ENCODE measurements at places on chromosomes 2 and 18. TPM values are rescaled to one million over a fixed set of nuclear protein-coding genes. Genes with fewer than 3 reads are reported as not detected.

The THSD7B gene
- 0.14 TPM for total RNA-seq

The SAG gene
- total RNA-seq = not detected

The SOS1 gene
- total RNA-seq = 33.3 TPM

The DRC1 gene
- 0.41 TPM for total RNA-seq

The CEP68 gene
- 6.9 TPM for total RNA-seq

The GPN1 gene
- total RNA-seq = 63.9 TPM

The MAPK4 gene
- not detected for total RNA-seq

The DNER gene
- 1.0 TPM for total RNA-seq

DNA sequence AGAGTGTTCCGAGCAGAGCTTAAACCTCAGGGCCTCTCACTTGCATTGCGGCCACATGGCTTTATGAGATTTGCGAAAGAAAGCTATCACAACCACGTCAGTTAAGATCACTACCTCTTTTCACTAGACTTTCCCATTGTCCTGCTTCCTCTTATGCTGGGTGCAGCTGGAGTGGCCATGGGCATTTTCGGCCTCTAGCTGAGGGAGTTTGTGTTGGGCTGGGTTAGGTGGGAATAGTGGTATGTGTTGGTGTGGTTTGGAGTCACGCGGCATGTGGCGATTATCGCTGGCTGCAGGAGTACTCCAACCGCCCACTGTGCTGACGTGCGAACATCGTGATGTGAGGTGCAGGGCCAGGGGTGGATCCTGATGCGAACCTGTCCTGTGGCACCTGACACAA, 27.1 kb downstream of the RALB start:
- peaks cover 8% of the 10 kb centered on the region for H3K36me3 ChIP-seq
- DNase-seq = no peak
- H3K4me1 ChIP-seq = no peaks in the 10 kb centered on the region
- H3K27me3 ChIP-seq = no peaks in the 10 kb centered on the region
- no peak overlapping the region for H3K4me3 ChIP-seq

- DNase-seq = peak; percentile 66
- no peak overlapping the region for H3K27ac ChIP-seq
- H3K4me1 ChIP-seq = no peaks in the 10 kb centered on the region
- H3K27me3 ChIP-seq = no peaks in the 10 kb centered on the region
- no peak overlapping the region for H3K4me3 ChIP-seq
Observed at GRCh38 chr2:137220438-137220993, 455.2 kb downstream of the THSD7B start.

- no peak for DNase-seq
- H3K27ac ChIP-seq = no peak overlapping the region
- H3K27me3 ChIP-seq = no peaks in the 10 kb centered on the region
- no peaks in the 10 kb centered on the region for H3K4me1 ChIP-seq
- H3K36me3 ChIP-seq = no peaks in the 10 kb centered on the region
- H3K4me3 ChIP-seq = no peak overlapping the region
Observed at GRCh38 chr2:84817239-84817655, 63.6 kb downstream of the TRABD2A start.

- H3K4me1 ChIP-seq = no peaks in the 10 kb centered on the region
- no peak for DNase-seq
- H3K4me3 ChIP-seq = no peak overlapping the region
- peaks cover 46% of the 10 kb centered on the region for H3K36me3 ChIP-seq
- H3K27me3 ChIP-seq = no peaks in the 10 kb centered on the region
- no peak overlapping the region for H3K27ac ChIP-seq
Observed at GRCh38 chr2:54968561-54969218, 81.6 kb downstream of the RTN4 start.

DNA sequence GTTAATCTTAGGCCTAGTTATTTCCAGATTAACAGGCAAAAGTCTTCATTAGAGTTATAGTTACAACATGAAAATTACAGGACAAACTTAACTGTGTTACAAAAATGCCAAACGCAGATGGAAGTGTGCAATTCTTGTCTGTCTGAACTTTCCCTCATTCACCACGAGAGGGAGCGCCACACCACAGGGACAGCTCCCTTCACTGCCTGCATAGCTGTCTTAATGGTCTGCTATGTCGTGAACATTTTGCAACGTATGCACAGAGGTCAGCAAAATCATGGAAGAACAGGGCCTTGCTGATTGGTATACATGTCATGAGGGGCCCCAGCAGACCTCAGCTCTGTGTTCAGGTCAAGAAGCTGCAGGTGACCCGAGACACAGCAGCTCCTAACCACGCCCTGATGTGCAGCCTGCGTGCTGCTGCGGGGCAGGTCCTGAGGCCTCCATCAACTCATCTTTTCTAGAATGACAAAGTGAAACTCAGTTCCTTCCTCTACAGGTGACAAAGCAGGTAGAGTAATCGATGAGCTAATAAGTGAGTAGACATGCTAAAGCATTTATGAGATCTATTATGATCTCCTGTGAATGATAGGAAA, 78.8 kb upstream of the ATP8B1 start:
- H3K4me1 ChIP-seq = no peaks in the 10 kb centered on the region
- H3K36me3 ChIP-seq = no peaks in the 10 kb centered on the region
- peak; percentile 56 for DNase-seq
- no peak overlapping the region for H3K4me3 ChIP-seq

DNA sequence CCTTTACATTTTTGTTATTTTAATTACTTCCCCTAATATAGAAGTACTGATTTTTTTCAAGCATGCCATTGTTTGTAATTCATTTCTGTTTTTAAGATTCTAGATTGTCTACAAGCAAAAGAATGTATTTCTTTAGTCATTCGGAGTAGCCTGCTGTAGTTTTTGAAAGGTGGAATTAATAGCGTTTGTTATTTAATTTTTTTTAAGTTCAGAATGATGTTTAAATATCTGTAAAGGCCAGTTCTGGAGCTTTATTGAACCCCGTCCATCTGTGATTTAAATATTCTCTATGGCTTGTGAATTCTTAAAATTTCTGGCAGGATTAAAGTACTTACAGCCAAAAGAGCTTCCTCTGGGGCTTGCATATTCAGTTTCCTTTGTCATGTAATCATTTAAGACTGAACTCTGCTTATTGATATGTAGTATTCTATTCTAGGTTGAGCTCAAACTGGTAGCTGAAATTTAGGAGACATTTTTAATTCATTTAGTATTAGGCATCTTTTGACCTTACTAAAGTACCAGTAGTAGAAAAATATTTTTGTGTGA, 5.2 kb downstream of the TGIF1 start:
- peak overlapping the region; percentile 99 for H3K27ac ChIP-seq
- H3K4me1 ChIP-seq = peaks cover 50% of the 10 kb centered on the region
- no peaks in the 10 kb centered on the region for H3K27me3 ChIP-seq
- H3K4me3 ChIP-seq = peak overlapping the region; percentile 78
- no peak for DNase-seq
- peaks cover 25% of the 10 kb centered on the region for H3K36me3 ChIP-seq

DNA sequence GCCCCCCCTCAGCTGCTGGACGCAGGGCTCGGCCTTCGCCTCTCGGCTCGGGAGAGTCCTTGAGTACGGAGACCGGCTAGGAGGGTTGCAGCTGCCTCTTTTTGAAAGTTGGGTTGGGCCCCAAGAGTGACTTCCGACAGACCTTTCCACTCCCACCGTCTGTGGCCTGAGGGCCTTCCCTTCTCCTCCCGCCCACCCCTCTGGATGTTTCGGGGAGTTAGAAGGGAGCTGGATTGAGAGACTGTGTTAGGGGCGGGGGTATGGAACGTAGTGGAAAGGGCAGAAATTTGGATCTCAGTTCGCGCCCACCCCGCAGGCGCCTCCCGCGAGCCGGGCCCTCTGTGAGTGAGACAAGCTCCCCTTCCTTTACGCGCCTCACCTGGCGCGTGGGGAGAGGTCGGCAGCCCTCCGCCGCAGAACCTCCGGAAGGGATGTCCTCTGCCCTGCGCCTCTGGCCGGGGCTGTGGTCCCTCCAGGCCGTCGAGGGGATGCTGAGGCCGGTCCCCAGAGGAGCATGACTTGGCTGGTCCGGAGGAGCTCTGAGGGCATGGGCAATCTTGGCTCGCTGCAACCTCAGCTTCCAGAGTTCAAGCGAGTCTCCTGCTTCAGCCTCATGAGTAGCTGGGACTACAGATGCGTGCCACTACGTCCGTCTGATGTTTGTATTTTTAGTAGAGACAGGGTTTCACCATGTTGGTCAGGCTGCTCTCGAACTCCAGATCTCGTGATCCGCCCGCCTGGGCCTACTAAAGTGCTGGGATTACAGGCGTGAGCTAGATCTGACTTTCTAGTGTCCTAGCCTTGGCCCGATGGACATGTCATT, 15.9 kb downstream of the C2orf74 start:
- H3K36me3 ChIP-seq = peaks cover 5% of the 10 kb centered on the region
- H3K27ac ChIP-seq = peak overlapping the region; percentile 83
- DNase-seq = peak; percentile 15
- H3K4me1 ChIP-seq = peaks cover 39% of the 10 kb centered on the region
- H3K4me3 ChIP-seq = peak overlapping the region; percentile 66
- no peaks in the 10 kb centered on the region for H3K27me3 ChIP-seq

GRCh38 chr18:62632788-62633455, 82.4 kb upstream of the PHLPP1 start:
- H3K4me1 ChIP-seq = no peaks in the 10 kb centered on the region
- no peaks in the 10 kb centered on the region for H3K36me3 ChIP-seq
- no peak for DNase-seq
- H3K27ac ChIP-seq = no peak overlapping the region

DNA sequence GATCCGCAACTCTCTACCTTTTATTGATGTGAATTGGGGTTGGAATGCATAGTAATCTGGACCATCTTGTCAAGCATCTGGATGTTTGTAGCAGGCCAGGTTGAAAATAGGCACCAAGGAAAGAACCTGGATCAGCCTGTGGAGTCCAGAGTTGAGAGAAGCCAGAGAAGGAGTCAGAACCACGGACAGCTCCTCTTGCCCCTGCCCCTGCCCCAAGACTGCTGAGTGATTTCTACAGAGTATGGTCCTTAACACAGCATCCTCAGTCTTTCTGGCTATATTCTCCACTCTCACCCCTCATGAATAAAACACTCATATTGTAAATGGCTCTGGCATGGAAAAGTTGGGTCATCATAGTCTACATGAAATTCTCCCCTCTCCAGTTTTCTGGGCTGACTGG, 154.6 kb downstream of the LOXHD1 start:
- H3K27ac ChIP-seq = no peak overlapping the region
- no peaks in the 10 kb centered on the region for H3K27me3 ChIP-seq
- no peak overlapping the region for H3K4me3 ChIP-seq
- no peak for DNase-seq
- no peaks in the 10 kb centered on the region for H3K4me1 ChIP-seq

DNA sequence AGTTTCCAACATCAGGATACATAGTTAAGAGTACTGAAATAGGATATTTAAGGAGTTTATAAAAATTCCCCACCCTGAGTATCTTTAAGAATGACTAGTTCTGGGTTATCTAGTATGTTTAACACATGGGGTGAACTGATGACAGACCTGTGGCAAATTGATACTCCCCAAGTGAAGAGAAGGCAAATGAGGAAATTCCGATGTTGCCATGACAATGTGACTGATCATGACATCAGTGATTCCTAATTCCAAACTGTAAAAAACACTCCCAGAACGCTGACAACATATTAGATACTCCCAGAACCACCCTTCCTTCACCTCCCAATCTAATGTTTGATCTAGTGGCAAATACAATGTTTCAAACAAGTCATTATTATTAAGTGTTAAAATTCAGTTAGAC, 77.6 kb downstream of the RBMS1 start:
- no peaks in the 10 kb centered on the region for H3K27me3 ChIP-seq
- DNase-seq = peak; percentile 66
- H3K36me3 ChIP-seq = no peaks in the 10 kb centered on the region
- peaks cover 37% of the 10 kb centered on the region for H3K4me1 ChIP-seq
- no peak overlapping the region for H3K27ac ChIP-seq

GRCh38 chr2:173568054-173568453, 213.4 kb downstream of the CDCA7 start:
- no peaks in the 10 kb centered on the region for H3K27me3 ChIP-seq
- DNase-seq = no peak
- no peaks in the 10 kb centered on the region for H3K36me3 ChIP-seq
- no peak overlapping the region for H3K4me3 ChIP-seq
- H3K4me1 ChIP-seq = peaks cover 5% of the 10 kb centered on the region

DNA sequence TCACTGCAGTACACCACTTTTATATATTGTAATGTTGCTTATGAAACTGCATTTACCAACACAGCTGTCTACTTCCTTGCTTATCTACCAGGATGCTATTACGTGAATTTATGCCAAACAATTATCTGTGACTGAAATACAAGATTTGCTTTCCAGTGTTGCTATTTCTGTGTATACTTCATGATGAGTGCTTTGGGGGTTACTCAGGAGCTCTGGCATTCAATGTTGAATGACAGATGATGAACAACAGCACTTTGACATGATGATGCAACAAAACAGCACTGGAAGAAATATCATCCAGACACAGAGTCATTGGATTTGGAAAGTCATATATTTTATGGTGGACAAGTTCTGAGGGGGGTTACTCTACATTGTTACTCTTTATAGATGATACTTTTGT, 125.8 kb downstream of the NETO1 start:
- H3K4me3 ChIP-seq = no peak overlapping the region
- no peaks in the 10 kb centered on the region for H3K27me3 ChIP-seq
- no peak for DNase-seq
- H3K36me3 ChIP-seq = no peaks in the 10 kb centered on the region
- H3K4me1 ChIP-seq = no peaks in the 10 kb centered on the region

GRCh38 chr18:59988098-59988706, 88.4 kb downstream of the PMAIP1 start:
- H3K4me1 ChIP-seq = no peaks in the 10 kb centered on the region
- no peak overlapping the region for H3K4me3 ChIP-seq
- H3K36me3 ChIP-seq = no peaks in the 10 kb centered on the region
- H3K27ac ChIP-seq = no peak overlapping the region

Measured in astrocyte (in vitro differentiated cells and primary cell).